Activated T-cell treated with anti-CD3 and anti-CD28 coated beads, Interleukin-2, amount 50 U/mL, for 1 hour (primary cell): ENCODE measurements at places on chromosomes 6 and 20.

GRCh38 chr6:163955096-163955495 lies 540.6 kb downstream of the QKI start:
- no peak for DNase-seq

GRCh38 chr6:53326372-53327016 lies 22.3 kb downstream of the ELOVL5 start:
- no peak for DNase-seq

DNA sequence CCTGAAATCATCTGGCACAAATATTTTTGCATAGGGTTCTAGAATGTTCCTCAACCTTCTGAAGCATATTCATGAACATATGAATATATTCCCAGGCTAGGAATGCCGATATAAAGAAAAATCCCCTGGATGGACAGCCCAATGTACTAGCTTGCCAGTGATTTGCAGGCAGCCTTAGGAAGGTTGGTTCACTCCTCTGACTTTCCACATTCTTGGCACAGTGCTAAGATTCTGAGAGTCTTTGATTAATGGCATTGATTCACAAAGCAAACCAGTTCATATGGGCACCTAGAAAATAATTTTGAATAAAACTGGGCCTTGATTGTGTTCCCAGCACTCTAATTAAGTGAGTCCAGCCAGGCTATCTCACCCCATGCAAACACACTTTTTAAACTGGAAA lies 56.9 kb upstream of the ENPP4 start:
- DNase-seq = no peak

DNA sequence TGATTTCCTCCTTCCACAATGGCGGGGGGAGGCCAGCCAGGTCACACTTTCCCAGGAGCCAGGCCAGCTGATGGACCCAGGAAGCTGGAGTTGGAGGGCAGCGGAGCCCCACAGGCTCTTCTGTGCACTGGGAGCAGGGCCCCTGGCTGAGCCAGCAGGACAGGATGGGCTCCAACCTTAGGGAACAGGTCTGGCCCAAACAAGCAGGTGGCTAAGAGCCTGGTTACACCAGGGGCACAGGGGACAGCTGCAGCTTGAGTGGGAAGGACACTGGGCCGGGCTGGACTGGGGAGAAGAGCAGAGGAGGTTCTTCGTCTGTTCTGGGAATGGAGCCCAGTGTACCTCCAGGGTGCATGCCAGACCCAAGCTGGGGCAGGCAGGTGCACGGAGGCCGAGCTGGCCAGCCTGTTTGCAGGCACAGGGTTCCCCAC lies 102.3 kb downstream of the DLL1 start:
- DNase-seq = no peak

- DNase-seq = no peak
Measured at GRCh38 chr6:38477680-38478260, 162.0 kb downstream of the BTBD9 start.

- no peak for DNase-seq
Measured at GRCh38 chr6:169866140-169866534, 114.7 kb downstream of the ERMARD start.

GRCh38 chr6:125906158-125906998 lies 50.2 kb upstream of the HINT3 start:
- peak; percentile 36 for DNase-seq

DNA sequence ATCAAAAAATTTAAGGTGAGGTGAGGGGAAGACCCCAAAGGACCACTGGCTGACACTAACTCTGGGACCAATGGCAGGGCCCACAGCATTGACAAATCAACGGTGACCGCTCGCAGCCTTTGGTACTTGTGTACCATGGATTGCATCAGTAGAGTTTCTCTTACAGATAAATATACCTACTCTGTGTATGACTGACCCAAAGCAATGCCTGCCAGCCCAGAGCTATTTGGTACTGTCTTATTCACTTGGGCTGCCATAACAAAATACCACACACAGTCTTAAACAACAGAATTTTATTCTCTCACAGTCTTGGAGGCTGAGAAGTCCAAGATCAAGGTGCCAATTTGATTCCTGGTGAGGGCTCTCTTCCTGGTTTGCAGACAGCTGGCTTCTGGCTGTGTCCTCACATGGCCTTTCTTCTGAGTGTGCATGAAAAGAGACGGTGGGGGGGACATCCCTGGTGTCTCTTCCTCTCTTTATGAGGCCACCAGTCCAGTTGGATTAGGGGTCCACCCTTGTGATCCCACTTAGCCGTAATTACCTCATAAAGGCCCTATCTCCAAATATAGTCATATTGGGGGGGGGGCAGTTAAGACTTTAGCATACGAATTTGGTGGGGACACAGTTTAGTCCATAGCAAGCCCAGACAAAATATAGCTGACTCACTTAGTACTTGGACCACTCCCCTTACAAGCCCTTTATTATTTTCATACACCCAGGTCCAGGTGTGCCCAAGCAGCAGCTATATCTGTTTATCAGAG lies 336.3 kb downstream of the CD83 start:
- DNase-seq = no peak

- no peak for DNase-seq
Measured at GRCh38 chr6:148907573-148907972, 160.7 kb downstream of the UST start.

DNA sequence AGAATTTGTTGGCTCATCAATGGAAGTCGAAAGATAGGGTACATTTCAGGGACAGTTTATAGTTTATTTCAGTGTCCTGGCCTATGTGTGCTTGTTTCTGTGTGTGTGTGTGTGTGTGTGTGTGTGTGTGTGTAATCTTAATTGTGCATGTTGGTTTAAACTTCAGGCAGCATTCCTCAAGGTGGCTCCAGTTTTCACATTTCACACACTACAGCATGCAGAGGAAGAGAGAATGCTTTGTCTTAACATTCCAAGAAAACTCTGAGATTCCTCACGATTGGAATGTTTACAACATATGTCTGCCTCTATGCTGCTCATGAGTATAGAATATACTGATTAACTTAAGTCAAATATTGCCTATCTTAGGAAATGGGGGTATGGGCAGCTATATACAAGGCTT lies 332.6 kb upstream of the EPHA7 start:
- no peak for DNase-seq

DNA sequence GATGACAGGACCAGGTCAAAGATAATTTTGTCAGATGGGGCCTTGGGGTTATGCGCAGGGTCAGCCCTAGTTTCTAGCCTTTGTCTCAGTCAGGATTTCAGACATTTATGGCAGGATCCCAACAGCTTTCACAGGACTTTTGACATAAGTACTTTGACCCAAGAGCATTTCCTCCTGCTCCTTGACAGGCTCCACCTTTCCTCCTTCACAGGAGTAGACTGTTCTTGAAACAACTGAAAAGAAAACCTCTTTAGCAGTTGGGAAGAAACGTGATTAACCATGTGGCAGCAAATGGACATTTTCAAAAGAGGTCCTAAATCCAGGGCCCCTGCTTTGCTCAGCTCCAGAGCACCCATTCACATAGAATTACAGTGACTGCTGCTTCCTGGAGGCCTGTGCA lies 120.4 kb upstream of the MAP3K7 start:
- no peak for DNase-seq
